ENCODE measurements at places on chromosomes 1 and 21.

DNA sequence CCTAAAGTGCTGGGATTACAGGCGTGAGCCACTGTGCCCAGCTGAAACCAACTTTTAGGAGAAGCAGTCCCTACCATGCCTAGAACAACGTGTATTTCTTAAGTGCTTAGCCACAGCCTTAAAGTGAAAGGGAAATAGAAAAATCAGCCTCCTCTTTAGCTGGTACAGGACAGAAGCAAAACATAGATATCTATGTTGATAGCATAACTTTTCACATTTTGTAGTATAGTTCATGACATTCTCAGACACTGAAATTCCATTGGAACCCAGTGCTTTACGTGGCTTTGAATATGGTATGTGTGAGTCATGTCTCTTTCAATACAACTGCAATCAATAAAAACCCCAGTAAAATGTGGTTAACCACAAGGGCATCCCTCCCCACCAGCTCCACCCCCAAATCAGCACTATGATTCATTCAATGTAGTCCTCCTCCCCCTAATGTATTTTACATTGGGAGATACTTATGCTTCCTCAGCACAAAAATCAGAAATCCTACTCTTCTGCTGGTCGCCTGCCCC lies 32.1 kb downstream of the TGFB2 start:
- DNase-seq, result peak; percentile 96

DNA sequence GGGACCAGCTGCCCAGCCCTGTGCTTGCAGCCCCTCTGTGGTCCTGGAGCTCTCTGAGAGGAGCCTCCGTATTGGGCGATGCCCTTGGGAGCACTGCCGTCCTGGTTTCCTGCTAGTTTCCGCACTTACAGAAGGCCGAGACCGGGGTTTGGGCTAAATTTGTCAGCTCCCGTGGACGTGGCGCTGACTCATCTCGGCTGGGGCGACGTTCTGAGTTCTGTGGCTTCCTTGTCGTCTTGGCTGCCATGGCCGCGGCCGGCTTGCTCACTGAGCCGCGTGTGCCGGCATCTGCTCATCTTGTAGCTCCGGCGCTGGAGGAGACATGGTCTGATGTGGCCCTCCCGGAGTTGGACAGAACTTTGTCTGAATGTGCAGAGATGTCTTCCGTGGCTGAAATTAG lies 64.9 kb downstream of the PCNT start:
- DNase-seq, result no peak

DNA sequence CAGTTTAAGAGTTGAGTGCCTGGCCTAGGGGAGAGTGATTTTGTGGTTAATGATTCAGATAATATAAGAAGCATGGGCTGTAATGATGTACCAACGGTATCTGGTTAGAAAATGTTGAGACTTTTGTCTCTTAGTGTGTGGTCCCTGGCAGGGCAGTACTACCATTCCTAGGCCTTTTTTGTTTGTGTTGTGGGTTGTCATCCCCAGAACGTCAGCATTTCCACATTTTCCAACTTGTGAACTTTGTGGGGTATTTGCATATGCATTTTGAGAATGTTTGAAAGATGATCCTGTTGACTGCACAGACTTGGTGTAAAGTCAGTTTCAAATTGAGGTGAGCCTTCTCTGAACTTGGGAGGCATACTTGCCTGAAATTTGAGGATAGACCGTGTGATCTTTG lies 11.4 kb downstream of the NEK7 start:
- no peak for DNase-seq

GRCh38 chr1:89989799-89990198 lies 5.1 kb upstream of the ZNF326 start:
- no peak for DNase-seq

DNA sequence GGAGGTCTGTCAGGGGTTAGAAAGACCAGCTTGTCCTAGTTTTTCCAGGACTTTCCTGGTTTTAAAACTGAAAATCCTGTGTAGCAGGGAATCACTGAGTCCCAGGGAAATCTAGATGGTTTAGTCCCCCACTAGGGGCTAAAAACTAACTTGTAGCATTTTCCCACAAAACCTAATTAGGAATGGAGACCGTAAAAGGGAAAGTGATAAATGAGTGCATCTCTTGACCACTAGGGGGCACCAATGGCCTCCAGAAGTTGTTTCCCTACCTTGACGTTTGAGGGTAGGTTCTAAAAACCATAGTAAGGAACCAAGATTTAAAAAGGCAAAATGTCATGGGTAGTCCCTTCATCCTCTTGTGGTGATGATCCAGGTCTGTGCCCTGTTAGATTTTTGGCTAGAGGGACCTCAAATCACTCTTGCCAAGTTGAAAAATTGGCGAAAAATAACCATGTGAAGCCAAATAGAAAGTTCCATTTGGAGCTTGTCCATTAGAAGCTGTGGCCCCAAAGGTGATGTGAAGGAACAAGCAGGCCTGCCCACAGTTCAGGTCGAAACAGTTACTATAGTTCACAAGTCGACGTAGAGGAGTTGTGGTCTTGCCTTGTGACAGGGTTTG lies 24.5 kb downstream of the CLIC6 start:
- peak; percentile 29 for DNase-seq

- DNase-seq, result no peak
These were observed 146.5 kb downstream of the COQ8A start for GRCh38 chr1:227086636-227087035.

DNA sequence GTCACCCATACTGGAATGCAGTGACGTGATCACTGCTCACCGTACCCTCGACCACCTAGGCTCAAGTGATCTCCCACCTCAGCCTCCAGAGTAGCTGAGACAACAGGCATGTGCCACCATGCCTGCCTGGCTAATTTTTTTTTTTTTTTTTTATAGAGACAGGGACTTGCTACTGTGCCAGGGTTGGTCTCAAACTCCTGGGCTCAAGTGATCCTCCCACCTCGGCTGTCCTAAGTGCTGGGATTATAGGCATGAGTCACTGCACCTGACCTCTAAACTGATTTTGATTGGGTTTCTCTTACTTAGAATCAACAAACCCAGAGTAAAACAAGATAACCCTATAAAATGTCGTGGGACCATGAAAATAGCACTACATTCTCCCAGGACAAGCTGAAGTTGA lies 112.0 kb downstream of the UBE2U start:
- no peak for DNase-seq

GRCh38 chr1:240192851-240193250 lies 101.2 kb downstream of the FMN2 start:
- no peak for DNase-seq

- DNase-seq, result no peak
These were observed 20.0 kb downstream of the METTL13 start for GRCh38 chr1:171801487-171801891.

GRCh38 chr1:84991097-84991920 lies 5.6 kb downstream of the MCOLN2 start:
- no peak for DNase-seq

- DNase-seq, result no peak
These were observed 66.9 kb downstream of the ST6GALNAC5 start for GRCh38 chr1:76933847-76934815.

DNA sequence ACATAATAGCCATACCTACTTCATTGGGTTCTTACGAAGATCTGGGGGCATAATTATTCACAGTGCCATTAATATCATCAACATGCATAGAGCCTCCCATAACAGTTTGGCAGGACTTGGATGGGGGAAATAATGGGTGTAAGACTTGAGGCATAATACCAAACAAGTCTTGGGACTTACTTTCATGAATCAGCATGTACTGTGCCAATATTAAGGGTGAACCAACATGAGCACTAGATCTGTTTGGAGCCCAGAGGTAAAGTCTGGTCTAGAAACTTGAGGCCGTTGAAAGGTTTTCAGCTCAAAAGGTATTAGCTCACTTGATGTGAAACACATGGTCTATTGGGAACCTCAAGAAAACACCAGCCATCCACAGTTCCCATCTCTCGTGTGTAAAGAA lies 56.7 kb upstream of the ZC3H11B start:
- DNase-seq, result no peak

GRCh38 chr1:226403201-226404034 lies 4.5 kb downstream of the PARP1 start:
- DNase-seq, result no peak

- DNase-seq, result no peak
These were observed 216.9 kb downstream of the APP start for GRCh38 chr21:25953659-25954058.

- no peak for DNase-seq
These were observed at the start of gene GPR25 for GRCh38 chr1:200872446-200873115. Gene GPR25, plus strand, starts transcription at chr1:200872981. Its CDS starts 57 bp downstream, at chr1:200873038.

DNA sequence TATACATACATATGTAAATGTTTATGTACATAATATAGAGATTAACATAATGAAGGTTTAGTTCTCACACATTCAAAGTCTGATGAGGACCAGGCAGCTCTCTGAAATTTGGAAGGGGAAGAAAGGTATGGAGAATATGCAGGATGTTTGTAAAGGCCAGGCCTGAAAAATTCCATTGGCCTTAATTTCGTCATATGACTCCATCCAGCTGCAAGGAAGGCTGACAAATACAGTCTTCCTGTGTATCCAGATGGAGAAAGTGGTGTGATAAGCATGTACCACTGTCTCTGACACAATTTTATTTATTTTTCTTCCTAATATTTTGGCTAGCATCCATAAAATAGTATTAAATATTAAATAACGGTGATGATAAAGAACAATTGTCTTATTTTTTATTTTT lies 6.3 kb upstream of the SGIP1 start:
- no peak for DNase-seq

GRCh38 chr1:185517808-185518419 lies 200.9 kb upstream of the IVNS1ABP start:
- no peak for DNase-seq

- no peak for DNase-seq
These were observed 13.1 kb downstream of the PGBD5 start for GRCh38 chr1:230413061-230413460.

DNA sequence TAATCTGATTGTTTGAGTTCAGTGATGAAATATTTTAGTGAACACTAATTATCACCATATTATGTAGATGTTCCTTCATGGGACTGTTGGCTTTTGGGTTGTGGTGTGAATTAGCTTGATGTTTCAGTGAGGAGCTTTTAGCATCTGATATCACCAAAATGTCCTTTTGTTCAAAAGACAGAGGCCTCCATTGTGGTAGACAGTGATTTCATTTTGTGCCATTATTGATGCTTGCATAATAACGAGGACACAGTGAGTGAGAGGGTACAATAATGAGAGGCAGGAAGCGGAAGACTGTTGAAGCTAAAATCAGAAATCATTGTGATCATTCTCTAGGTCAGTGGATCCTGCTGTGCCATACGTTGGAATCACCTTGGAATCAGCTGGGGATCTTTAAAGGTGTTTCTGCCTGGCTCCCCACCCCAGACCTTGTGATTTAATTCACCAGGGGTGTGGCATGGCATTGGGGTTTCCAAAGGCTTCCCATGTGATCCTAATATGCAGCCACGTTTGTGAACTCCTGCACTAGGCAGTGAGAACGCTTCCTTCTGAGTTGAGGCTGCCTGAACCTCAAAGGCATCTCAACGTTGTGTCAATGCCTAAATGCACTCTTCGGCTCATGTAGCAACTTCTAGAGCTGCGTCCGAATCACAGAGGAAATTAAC lies 82.1 kb upstream of the KIF1B start:
- no peak for DNase-seq

GRCh38 chr1:227058321-227058751 lies 118.2 kb downstream of the COQ8A start:
- peak; percentile 39 for DNase-seq

GRCh38 chr1:25500694-25501093 lies 42.7 kb upstream of the LDLRAP1 start:
- no peak for DNase-seq

- no peak for DNase-seq
These were observed 714 bp upstream of the AKIRIN1 start for GRCh38 chr1:38990386-38990737.

DNA sequence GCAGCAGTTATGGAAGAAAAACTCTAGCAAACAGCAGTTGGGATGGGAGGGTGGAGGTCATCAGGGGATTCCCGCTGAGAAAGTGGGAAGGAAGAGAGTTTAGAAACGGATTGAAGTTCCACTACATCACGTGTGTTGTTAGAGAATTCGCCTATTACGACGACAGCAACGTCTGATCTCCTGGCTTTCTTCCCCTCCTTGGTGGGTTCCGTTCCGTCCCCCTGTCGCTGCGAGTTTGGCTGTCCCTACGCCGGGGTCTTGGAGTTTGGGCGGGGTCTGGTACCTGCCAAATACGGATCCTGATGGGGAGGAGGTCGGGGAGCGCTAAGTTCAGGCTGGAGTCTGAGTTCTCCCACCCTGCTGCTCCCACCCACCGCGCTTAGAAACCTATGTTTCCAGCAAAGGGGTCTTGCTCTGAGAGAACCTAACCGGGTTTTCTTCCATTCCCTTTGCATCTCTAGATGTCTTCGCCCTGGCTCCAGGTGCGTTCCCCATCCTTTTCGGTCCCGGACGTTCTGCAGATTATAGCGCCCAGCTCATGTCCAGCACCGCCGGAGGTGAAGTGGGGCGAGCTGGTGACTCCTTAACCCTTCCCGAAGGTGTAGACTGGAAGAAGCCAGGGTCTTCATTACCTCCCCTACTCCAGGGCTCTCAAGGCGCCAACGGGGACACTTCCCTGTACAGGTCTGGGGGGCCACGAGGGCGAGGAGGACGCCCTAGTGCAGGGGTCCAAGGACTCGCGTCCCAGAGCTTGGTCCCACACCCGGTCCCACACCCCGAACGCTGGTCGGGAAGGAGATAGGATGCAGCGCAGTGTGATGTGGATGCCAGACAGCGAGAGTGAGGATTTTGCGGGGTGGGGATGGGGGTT lies 641 bp upstream of the KCNK2 start:
- DNase-seq, result no peak

DNA sequence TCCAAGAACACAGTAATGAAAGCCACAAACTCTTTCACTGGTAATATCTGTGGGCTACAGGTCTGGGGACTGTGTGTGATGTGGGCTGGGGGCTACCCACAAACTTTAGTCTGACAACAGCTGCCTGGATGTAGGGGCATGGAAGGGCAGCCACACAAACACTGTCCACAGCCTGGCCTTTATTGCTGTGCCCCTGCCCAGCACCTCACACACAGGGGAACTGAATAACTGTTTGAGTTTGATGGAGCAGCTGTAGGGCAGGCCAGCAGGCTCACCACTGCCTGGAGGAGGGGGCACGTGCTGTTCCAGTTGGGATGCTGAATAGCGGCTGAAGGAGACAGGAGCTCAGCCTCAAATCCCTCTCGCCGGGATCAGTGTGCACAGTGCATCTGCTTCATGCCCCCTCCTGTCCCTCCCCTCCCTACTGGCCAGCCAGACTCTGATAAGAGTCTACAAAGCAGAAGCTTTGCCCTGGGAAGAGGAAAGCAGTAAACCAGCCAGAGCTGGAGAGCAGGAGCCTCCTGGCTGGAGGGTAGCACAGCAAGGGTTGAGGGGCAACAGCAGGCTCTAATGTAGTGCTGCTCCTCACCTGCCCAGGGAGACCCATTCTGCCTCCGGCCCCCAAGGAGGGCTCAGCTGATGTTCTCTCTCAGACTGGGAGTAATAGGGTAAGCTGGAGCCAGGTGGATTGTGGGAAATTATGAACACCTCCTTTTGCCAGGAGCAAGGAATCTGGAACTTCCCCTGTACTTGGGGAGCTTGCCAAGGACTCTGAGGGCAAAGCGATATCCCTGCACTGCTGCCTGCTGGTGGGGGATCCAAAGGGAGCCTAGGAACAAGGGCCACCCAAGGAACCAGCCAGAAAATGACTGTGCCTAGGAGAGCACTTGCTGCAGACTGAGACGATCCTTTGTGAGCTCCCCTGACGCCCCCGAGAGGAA lies 70.2 kb upstream of the GOLT1A start:
- DNase-seq, result no peak
